ENCODE measurements at places on chromosomes 3 and 15.

- no peak for DNase-seq
Measured at GRCh38 chr3:117298273-117298672, 588.7 kb downstream of the TUSC7 start.

DNA sequence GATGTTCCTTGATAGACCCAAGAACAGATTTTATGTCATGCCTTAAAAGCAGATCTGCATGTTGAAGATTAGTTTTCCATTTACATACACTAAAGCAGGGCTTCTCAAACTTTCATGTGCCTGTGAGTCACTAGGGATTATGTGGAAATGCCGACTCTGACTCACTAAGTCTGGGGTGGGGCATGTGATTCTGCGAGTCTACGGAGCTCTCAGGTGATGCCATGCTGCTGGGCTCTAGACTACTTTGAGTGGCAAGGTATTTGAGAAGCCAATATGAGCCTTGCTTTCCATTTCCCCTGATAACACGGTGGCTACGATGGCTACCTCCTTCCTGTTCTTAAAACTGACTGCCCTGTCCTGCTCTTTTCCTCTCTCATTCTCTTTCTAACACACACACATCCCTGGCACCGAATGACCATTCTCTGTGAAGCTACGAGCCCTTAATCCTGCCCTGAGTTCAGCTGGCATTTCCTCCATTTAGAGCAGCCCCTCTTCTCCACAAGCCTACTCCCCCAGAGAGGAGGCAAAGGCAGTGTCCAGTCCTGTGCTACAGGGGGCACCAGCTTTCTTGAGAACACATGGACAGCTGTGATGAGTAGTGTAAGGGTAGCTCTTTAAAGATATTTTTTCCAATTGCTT, 39.7 kb upstream of the PYGO1 start:
- DNase-seq = no peak

DNA sequence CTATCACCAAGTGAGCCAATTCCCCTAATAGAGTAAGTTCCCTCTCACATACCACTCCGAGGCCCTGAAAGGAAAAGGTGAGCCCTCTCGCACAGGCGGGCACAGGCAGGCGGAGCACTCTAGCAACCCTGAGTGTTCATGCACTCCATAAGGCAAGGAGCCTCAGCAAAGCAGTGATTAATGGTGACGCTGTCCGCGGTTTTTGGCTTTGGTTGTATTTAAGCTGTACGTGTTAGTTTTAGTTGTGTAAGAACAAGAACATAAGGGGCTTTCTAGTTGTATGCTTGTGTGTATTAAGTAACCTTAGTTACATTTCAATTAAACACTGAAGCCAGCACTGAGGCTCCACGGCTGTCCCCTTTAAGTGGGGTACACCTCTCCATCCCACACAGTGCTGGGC, 33.1 kb downstream of the KLHL25 start:
- DNase-seq = no peak

GRCh38 chr15:101246824-101247745, 4.8 kb downstream of the CHSY1 start:
- DNase-seq = no peak

GRCh38 chr15:58241872-58242271, 103.7 kb downstream of the AQP9 start:
- no peak for DNase-seq

DNA sequence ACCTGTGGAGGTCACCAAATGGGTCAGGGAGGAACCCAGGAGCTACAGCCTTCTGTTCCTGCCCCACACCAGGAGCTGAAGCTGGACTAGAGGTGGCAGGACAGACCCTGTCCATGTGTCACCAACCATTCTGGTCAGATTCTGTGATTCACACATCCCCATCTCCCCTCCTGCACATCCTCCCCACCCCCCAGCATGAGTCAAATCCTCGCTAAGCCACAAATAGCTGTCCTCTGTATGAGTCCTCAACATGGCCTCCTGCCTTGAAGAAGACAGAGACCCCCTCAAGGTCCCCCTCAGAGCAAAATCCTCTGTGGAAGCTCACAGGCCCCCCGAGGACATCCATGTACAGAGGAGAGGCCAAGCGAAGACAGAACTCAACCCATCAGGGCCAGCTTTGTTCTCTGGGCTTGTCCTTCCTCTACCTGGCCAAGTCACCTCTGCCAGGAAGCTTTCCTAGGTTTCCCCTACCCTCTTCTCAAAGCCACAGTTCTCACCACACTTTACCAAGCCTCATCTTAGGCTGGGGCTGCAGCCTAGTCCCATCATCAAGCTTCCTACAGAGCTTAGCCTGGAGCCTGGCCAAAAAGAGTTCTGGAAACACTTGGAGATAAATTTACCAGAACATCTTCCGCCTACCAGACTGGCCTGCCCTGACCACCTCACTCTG, 17.1 kb downstream of the CACNA2D2 start:
- no peak for DNase-seq

DNA sequence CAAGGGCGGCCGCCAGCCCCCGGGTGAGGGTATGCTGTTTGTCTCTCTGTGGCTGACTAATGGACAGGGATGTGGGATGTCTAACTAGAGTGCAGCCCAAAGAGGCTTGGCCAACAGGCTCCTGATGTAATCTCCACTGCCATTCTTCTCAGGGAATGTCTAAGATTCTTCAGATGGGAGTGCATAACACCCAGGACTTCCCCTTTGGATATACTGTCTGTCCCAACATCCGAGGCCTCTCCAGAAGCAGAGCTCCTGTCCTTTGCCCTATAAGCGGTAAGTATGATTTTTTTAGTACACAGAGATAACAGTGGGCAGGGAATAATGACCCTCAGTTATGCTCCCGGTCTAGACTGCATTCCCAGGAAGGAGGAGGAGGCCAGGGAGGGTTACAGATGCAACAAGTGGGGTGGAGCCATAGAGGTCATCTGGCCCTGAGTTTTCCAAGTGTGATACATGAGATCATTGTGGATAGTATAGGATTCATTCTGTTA, 62.5 kb upstream of the SLCO2A1 start:
- DNase-seq = no peak

DNA sequence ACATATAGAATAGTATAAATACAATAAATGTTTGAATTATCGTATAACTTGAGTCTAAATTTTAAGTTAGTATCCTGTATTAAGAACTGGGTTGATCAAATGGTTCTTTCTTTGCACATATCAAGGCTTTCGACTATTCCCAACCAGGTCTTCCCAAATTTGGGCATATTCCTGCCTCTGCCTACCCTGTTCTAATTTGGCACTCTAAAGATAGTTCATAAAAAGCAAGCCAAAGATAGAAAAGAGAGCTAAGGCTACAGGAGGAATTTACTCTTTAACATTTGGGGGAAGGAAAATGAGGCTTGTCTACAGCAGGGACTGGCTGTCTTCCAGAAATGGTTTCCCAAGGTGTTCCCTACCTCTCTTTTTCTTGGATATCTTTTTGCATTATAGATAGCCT, 36.1 kb downstream of the SLC35A5 start:
- DNase-seq = no peak

DNA sequence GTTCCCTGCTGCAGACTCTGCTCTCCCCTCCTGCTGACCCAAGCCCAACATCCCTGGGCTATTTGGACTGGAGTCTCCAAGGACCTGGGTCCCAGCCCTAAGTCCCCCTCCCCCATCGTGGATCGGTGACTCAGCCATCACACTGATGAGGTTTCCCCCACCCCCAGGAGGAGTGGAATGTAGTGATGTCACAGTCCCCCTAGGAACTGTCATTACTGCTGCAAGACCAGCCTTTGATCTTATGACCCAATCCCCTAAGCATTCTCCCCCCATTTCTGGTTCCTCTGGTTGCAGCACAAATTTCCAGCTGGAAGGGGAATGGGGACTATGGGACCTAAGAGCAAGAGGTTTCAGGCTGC, 63.4 kb upstream of the CSPG4 start:
- DNase-seq = no peak

- DNase-seq = no peak
Measured at GRCh38 chr3:34793057-34793456, 846.3 kb upstream of the ARPP21 start.

DNA sequence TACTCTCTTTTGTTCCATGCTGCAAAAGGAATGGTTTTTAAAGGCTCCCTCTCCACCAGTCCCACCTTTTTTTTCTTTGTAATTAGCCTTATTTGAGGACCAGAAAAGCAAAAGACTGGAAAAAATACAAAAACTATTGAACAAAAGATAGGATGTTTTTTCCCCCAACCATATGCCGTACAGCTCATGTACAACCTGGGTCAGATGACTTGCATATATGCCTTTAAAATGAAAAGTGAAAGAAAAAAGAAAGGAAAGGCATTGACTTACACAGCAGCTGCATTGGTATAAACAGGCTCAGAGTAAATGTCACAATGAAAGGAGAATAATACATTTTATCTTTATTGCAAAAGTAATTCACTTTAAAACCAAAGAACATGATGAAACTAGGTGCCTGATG, 69.5 kb upstream of the CMC1 start:
- no peak for DNase-seq

GRCh38 chr3:44445786-44446185, 31.7 kb downstream of the ZNF445 start:
- DNase-seq = no peak

- DNase-seq = no peak
Measured at GRCh38 chr3:42852441-42852840, 23.2 kb downstream of the CYP8B1 start.
